ENCODE measurements at places on chromosomes 12 and 14.
A peak's percentile ranks its signal among the peaks of the same experiment; 100 is the strongest.

GRCh38 chr14:48622980-48623379, 947.6 kb upstream of the MDGA2 start:
- DNase-seq = no peak

- no peak for DNase-seq
Observed at GRCh38 chr12:62522984-62523383, 56.4 kb downstream of the MON2 start.

DNA sequence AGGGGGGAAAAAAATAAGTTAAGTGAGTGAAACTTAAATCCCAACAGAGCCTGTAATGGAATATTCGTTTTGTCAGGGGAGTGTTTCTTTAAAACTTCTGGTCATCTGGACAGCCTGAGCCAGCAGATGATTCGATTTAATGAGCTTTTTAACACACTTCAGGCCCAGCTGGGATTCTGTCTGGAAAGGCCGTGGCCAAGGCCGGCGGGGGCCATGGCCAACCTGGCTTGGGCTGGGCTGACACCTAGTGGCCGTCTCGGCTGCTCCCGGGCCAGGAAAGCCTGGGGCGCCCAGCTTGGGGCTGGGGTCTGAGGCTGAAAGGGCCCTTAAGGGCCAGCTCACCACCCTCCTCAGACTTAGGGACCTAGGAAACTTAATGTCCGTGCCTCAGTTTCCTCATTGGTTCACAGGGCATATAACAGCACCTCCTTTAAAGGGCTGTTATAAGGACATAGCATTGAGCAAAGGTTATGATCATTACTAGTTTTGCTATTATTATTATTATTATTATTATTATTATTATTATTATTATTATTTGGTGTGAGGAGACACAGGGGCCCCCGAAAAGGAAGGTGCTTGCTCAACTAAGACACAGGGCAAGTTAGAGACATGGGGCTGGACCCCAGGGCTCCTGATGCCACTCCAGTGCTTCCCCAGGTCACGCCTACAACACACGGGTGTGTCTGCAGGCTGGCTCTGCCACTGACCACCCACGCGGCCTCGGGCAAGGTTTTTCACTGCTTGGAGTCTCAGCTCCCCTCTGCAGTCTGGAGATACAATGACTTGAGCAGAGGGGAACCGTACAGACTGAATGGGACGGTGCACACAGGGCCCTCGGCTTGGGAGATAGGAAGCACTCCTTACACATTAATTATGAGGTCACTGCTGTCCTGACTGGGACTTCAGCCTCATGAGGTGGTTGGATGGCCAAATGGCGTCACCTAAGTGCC, 84.0 kb downstream of the SYNE3 start:
- no peak for DNase-seq

DNA sequence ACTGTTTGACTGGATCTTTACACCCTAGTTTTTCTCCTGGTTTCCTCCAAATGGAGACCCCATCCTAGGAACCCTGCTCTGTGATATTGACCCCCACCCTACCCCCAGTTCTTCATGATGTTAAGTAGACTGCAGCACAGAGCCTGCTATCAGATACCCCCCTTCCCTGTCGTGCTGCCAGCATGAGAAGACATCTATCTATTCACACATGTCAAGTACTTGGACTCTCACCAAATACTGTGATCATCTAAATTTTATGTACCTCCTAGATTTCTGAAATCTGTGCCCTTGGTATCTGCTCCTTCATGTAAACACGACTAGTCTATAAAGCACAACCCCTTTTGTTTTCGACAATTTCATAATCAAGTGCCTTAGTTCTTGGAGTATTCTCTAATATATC, 38.9 kb downstream of the FERMT2 start:
- no peak for DNase-seq

DNA sequence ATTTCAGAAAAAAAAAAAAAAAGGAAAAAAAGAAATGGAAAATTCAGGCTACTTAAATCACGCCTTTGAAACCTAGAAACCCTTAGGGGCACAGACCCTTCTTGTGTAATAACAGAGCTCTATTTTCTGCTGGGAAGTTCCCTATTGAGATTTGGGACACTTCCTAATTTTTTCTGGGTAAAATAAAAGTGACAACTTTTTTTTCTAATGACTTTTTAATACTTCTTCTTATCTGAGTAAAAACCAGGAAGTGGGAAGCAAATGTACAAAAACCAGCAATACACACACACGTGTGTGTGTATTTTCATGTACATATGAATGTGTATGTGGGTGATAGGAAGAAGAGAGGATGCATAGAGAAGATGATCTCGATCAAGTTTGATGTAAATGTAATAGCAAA, 35.8 kb downstream of the ETV6 start:
- DNase-seq = no peak

GRCh38 chr12:54306925-54307741, 6.3 kb upstream of the NFE2 start:
- DNase-seq = peak; percentile 23

- no peak for DNase-seq
Observed at GRCh38 chr12:131018019-131018620, 64.4 kb downstream of the ADGRD1 start.

DNA sequence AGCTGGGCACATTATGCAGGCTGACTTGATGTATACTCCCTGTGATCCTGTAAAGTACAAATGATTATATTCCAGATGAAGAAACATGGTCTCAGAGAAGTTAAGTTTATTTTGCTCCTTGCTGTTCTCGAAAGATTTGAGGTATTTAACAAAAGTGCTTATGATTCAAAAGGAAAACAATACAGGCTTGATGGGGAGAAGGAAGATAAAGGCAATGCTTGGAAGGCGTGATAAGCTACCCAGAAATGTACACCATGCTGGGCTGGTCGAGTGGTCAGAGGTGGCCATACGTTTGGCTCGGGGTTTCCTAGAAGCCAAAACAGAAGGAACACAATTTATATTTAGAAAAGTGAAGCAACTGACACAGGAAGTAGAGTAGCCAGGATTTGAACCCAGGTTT, 201.0 kb downstream of the KTN1 start:
- peak; percentile 30 for DNase-seq

- peak; percentile 33 for DNase-seq
Observed at GRCh38 chr12:10632226-10632625, 18.8 kb upstream of the MAGOHB start.

DNA sequence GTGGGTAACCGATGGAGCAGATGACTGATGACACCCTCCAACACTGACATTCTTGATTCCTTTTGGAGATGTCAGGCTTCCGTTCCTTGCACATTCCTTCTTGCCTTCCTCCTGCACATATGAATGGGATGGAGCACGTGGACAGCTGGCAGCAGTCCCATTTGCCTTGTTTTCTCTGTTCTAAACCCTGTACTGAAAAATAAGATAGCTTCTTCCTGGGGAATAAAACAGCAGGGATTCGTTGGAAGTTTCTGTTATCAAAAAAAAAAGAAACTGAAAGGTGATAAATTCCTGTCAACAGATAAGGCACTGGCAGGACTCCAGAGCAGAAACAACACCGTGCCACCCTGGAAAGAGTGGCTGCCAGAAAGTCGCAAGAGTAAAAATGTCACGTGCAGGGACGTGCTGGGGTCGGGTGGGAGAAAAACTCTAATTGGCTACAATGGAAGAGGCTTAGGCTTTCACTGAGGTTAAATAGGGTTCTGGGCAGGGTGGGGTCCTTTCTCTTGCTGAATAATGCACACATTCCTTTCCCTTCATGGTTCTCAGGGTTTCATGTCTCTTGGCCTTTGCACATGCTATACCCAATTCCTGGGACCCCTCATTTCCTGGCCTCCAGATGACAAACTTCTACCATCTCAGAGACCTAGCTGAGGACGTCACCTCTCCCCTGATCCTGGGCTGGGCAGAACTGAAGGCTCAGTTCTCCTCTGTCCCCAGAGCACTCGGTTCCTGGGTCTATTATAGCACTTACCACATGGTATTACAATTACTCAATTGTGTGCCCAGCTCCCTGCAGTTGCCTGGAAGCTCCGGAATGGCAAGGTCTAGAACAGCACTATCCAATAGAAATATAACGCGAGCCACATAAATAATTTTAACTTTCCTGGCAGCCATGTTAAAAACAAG, 7.0 kb upstream of the NUAK1 start:
- no peak for DNase-seq

DNA sequence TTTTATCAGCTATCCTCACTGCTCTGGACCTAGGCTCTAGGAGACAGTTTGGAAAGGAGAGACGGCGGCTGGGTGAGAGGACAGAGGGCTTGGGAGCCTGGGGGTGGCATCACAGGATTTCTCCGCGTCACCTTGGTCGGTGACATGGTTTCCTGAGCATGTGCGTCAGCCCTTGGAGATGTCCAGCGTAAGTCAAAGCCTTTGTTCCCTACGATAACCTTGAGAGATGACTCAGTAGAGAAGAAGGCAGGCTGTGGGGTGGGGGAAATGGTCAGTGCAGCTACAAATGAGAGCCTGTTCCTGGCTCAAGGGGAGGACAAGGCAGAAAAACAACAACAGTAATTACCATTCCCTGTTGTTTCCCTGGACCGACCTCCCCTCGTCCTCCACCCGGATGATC, 90.2 kb upstream of the TBX3 start:
- peak; percentile 81 for DNase-seq

- DNase-seq = no peak
Observed at GRCh38 chr12:124477107-124477915, 90.1 kb downstream of the NCOR2 start.

- no peak for DNase-seq
Observed at GRCh38 chr12:9776781-9777180, 16.1 kb upstream of the CD69 start.

DNA sequence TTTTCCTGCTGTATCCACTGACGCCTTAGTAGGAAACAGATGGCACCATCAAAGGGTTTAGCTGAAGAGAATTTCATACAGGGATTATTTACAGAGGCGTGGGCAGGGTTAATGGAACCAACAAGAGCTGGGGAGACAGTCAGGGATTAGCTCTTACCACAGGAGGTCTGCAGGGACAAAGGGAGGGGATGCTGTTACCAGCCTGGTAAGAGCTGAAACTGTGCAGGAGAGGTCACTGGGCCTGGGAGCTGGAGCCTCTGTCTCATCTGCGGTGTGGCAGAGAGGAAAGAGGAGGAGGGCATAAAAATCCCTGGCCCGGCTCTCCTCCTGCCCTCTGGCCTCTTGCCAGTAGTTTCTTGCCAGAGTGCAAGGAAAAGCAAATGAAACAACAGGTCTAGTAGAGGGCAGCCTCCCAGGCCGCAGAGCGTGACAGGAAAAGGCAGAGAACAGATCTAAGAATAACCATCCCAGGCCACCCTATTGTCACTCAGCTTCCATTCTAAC, 18.9 kb upstream of the POC1B start:
- DNase-seq = peak; percentile 17

- no peak for DNase-seq
Observed at GRCh38 chr12:55385891-55386290, 14.4 kb upstream of the OR6C65 start.

DNA sequence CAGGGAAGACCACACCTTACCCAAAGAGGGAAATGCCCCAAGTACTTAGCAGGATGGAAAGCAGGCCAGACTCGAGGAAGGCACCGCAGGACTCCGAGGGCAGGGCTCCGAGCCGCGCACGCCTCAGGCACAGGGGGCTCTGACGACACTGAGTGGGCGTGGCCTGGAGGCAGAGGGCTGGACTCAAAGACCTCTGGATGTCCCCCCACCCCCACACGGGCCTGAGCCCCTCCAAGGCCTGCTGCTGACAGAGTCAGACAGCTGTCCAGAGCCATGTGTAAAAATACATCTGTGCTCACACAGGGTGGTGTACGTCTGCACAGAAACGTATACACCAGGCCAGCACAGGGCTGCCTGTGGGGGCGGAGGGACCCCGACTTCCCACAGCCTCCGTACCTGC, 1.4 kb downstream of the AKT1 start:
- peak; percentile 47 for DNase-seq

DNA sequence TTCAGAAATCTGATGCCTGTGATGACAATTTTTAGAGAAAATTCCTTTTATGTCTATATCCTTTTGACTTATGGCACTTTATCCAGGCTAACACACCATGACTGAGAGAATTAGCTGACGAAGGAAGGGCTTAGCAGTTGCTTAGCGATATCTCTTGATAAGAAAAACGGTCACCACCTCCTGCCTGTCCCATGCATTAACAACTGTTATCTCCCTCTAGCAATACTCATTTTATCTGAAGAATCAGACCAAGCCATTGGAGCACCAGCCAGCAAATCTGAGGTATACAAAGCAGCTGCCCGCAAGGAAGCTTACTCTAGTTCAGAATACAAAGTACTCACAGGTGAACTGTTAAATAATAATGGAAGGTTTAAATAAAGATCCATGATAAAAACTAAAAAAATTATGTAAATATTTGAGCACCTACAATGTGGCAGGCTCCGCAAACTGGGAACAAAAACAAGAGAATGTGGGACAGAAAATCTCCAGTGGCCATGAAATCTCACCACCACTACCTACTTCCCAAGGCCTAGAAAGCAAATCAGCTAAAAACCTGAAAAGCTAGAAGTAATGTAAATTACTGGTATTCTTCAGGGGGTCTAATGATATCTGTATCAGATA, 24.3 kb downstream of the PPM1H start:
- no peak for DNase-seq

- peak; percentile 23 for DNase-seq
Observed at GRCh38 chr12:5201554-5202218, 158.0 kb downstream of the KCNA5 start.

DNA sequence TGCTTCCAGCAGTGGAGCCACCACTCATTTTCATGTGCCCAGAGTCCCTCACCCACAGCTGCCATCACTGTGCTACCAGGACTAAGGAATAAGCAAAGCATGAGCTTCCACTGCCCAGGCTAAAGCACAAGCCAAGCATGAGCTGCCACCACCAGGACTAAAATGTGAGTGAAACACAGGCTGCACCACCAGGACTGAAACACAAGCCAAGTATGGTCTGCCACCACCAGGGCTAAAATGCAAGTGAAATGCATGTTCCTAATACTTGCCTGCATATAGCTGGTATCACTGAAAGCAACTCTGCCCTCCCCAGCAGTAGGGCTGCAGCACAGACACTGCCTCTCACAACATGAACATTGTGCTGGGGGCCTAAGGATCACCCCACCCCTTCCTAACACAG, 30.0 kb downstream of the CEP83 start:
- no peak for DNase-seq

DNA sequence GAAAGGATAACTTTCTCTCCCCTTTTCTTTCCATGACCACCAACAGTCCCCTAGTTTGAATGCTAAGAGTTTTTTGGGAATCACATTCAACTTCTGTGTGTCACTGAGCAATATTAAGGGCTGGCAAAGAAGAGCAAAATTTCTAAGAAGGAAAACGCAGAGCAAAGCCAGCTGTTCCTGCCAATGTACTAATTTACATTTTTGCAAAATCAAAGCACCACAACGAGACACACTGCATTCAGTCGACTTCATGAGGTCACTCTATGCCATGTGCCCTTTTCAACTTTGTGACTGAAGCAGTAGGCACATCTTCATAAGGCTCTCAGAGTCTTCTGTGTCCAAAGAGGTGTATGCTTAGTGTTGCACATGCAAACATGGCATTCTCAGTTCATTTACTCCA, 66.4 kb downstream of the PTPRR start:
- DNase-seq = no peak

GRCh38 chr12:68240975-68241374, 12.4 kb downstream of the IL22 start:
- DNase-seq = no peak

- no peak for DNase-seq
Observed at GRCh38 chr12:13085968-13086686, 17.3 kb downstream of the GSG1 start.

- DNase-seq = no peak
Observed at GRCh38 chr14:63209160-63209559, 4.9 kb downstream of the RHOJ start.

All from astrocyte (in vitro differentiated cells and primary cell).